HCEC 1CT (cell line): ENCODE measurements at places on chromosomes 3 and 15.

- DNase-seq, result no peak
These were observed 59.2 kb downstream of the SRGAP3 start for GRCh38 chr3:9190276-9190675.

DNA sequence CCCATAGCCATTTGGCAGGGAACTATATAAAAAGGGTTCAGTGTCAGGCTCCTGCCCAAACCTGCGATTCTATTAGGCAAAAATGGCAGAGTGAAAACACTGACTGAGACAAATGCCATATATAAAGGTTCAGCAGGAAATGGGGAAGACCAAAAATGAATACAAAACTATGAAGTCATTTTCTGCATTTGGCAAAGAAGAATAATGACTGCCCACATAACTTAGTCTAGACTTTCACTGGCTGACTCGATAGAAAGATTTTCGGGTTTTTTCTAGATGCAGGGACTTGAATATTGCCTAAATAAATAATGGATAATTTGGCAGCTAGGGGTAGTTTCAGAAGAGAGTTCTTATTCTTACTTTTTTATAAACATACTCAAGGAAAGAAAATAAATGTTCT, 178.0 kb downstream of the TPRG1 start:
- no peak for DNase-seq

GRCh38 chr3:37826933-37827332, 34.7 kb upstream of the CTDSPL start:
- no peak for DNase-seq

- DNase-seq, result no peak
These were observed 227.5 kb upstream of the MDFIC2 start for GRCh38 chr3:70539908-70540307.

DNA sequence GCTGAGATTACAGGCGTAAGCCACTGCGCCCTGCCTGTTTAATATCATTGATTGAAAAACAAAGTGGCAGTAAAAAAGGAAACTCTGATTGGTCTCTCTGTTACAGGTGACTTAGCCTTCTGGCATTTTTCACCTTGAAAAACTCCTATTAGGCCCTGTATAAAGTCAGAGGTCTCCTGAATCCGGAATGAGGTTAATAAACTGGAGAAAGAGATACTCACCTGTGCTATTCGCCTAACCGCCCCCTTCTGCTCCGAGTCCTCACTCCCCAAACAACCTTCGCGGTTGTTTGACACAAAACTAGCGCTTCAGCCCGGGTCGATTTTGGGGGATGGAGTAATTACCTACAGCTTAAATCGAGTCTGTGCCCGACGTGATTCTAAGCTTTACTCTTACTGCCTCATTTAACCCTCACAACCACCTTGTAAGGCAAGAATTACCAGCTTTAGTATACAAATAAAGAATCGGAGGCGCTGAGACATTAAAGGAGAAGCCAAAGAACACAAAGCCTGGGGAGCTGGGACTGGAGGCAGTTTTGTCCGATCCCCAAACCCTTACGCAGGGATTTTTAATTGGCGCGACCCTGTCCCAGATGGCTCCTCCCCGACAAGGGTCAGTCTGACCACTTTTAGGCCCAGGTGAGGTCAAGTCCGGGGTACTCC, 441 bp downstream of the CEP70 start:
- DNase-seq, result peak; percentile 3

DNA sequence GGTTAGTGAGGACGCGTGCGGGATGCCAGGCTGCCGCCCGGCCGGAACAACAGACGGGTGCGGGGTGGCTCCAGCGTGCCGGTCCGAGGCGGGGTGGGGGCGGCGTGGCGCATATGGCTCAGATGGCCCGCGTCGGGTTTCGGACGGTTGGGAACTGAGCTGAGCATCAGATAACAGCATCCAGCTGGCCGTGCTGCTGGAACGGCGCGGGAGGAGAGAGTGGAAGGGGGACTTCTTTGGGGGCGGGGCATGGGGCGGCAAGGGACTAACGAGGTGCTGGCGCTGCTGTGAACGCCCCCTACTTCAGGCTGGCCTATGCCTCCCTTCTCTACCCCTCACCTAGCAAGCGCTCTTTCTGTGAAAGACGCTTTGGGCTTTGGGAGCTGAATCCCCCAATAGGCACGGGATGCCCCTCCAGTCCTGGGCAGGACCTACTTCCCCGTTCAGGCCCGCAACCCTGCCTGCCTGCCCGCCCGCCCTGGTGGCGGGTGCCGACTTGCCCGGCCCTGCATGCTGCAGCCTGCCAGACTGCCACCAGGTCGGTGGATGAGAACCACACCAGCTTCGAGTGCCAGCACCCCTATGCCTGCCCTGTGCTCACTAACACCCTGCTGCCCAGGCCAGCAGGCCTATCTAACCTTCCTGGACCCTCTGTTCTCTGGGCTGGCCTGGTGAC, 542 bp downstream of the INKA1 start:
- peak; percentile 22 for DNase-seq

GRCh38 chr3:4739289-4740236, 239.7 kb upstream of the BHLHE40 start:
- DNase-seq, result no peak

GRCh38 chr15:58440158-58440910, 8.5 kb downstream of the LIPC start:
- peak; percentile 71 for DNase-seq

DNA sequence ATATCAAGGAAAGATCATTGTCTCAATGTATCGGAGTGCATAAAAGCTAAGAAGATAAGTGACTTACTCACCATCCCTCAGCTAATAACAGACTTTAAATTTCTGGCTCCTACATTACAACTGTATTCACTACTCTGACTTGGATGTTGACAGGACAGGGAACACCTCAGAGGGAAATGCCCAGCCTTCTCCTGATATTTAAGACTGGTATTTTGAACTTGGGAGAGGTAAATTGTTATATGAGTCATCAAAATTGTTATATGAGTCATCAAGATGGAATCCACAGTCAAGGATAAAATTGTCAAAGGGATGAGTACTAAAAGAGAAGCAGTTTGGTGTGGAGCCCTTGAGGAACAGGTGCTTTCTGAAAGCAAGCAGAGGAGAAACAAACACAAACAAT, 961.4 kb downstream of the VGLL3 start:
- DNase-seq, result no peak

DNA sequence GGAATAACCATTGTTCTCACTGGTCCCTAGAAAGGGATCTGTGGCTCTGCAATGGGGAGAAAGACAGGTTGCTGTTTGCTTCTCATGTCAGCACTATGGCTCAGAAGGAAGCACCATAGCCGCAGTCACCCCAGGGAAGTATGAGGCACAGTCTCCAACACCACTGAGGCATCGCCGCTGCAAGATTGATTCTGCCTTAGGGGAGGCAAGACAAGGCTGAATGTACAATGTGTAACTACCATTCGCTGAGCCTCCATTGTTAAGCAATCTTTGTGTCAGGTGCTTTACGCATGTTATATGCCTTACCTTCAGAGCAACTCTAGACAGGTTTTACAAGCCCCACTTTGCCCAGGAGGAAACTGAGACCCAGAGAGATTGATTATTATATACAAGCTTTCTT, 100.7 kb upstream of the KCNMB2 start:
- DNase-seq, result no peak

DNA sequence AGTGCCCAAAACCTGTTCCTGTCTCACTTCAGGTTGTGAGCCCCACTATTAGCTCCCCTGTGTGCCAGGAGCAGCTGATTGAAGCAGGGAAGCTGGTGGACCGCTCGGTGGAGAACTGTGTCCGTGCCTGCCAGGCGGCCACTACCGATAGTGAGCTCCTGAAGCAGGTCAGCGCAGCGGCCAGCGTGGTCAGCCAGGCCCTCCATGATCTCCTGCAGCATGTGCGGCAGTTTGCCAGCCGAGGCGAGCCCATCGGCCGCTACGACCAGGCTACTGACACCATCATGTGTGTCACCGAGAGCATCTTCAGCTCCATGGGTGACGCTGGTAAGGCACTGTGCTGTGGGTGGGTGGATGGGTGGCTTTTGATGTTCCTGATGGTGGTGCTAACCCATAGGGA, 334.1 kb upstream of the TPM1 start:
- no peak for DNase-seq

GRCh38 chr3:113006359-113007056, 15.7 kb downstream of the GTPBP8 start:
- DNase-seq, result no peak

- no peak for DNase-seq
These were observed 17.9 kb upstream of the FAM81A start for GRCh38 chr15:59420108-59420507.

- peak; percentile 48 for DNase-seq
These were observed 577 bp downstream of the ZNF148 start for GRCh38 chr3:125374501-125374995.

- no peak for DNase-seq
These were observed 29.8 kb downstream of the PTH1R start for GRCh38 chr3:46907271-46907670.

GRCh38 chr3:55445551-55445950, 41.6 kb downstream of the WNT5A start:
- DNase-seq, result no peak

GRCh38 chr3:170689296-170689829, 103.5 kb upstream of the SLC7A14 start:
- DNase-seq, result peak; percentile 93

DNA sequence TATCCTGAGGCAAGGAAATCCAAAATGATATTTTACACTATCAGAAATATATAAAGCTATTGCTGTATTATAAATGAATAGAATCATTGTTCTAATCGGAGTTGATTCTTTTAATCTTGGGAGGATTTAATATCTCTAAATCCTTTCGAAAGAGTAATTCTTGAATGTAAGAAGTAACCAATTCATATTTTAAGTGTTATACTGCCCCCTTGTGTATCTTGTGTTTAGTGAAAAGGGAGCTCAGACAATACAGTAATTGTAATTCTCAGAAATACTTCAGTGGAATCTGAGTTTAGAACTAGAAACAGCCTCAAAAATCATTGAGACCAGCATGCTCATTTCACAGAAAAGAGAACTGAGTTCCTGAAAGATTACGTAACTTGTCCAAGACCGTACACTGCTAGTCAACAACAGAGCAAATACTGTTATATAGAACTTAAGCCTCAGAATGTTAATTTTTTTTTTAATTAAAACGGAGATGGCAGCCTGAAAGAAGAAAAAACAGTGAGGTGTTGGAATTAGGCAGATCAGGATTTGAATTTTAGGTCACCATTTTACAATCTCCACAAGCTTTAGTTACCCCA, 42.9 kb downstream of the PLCH1 start:
- peak; percentile 50 for DNase-seq

DNA sequence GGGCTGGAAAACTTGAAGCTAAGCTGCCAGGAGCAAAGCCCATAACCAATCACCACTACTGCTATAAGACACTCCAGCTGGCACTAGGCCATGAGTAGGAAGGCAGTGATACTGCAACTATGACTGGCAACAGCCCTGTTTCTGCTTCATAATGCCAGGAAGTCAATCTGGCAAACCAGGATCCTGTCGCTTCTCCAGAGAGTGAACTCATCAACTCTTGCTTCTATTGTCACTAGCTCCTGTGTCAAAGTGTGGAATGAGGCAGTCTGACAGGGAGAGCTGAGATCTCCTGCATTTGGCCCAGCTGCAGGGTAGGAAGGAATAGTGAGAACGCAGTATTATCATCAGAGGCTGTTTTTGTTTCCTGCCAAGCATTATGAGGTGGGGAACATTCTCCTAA, 105.3 kb downstream of the CTNNB1 start:
- peak; percentile 4 for DNase-seq

DNA sequence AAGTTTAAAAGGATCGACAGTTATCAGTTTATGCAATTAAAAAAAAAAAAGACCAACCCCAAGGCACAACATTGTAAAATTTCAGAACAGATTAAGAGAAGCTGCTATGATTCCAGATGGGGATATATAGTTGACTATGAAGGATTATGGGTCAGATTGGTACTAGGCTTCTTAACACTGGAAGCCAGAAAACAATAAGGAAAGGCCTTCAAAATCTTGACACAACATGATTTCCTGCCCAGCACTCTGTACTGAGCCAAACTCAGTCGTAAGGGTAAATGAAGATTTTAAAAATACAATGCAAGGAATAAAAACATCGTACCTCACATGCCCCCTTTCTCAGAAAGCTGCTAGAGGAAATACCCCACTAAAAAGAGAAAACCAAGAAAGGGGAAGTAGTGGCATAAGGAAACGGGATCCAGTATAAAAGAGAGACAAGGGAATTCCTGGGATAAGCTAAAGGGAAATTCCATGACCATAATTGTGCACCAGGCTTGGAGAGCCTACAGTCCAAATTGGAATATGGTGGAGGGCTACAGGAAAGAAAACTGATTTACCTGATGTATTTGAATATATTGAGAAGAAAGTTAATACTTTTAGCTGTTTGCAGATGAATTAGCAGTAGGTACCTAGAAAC, 27.9 kb downstream of the PIAS1 start:
- DNase-seq, result no peak

DNA sequence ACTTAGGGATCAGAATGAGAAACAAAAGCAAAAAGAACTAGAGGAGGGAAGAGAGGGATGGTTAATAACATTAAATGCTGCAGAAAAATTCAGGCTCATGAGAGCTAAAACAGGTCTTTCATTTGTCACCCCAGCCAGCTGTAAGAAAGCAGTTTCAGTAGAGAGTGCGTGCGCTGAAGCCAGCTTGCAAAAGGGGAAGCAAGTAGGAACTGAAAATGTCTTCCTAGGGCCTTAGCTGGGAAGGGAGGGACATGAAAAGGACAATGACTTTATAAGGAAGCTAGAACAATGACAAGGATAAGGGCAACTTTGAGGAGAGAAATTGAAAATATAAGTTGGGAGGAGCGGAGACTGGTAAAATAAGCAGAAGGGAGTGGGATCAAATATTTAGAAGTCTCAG, 3.1 kb downstream of the CIAO2A start:
- no peak for DNase-seq

DNA sequence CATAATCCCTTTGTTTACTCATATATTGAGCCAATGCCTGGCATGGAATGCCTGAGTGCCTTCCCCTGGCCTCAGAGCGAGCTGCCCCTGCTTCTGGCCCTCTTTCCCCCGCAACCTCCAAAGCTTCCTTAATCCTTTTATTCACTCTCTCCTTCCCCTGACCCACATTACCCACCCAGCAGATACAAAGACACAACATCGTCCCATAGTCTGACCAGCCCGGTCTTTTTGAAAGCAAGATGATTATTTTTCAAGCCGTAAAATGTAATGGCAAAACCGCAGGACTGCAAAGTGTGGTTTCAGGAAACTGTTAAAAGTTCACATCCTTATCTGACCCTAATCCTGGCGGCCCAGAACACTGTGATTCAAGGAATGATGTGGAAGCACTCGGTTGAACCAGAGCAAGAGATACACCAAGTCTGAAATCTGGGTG, 78.4 kb upstream of the LRTM1 start:
- no peak for DNase-seq

- DNase-seq, result peak; percentile 55
These were observed 57.4 kb upstream of the POLR2M start for GRCh38 chr15:57649138-57649537.

GRCh38 chr3:107644631-107645030, 121.9 kb downstream of the BBX start:
- peak; percentile 75 for DNase-seq

- no peak for DNase-seq
These were observed 342.7 kb upstream of the SATB1 start for GRCh38 chr3:18767756-18768303.

GRCh38 chr3:13822042-13822441, 57.8 kb downstream of the WNT7A start:
- DNase-seq, result no peak

GRCh38 chr15:62532367-62532766, 367.3 kb upstream of the C2CD4B start:
- DNase-seq, result no peak

GRCh38 chr3:167941234-167941995, 154.3 kb downstream of the GOLIM4 start:
- DNase-seq, result peak; percentile 92
